ENCODE measurements at places on chromosomes 1 and 21.

GRCh38 chr1:87785386-87785785 is 456.7 kb downstream of the LMO4 start:
- H3K27ac ChIP-seq: no peak overlapping the region
- H3K27me3 ChIP-seq: peaks cover 3% of the 10 kb centered on the region
- no peak for DNase-seq

- no peak overlapping the region for H3K4me3 ChIP-seq
- no peak overlapping the region for H3K27ac ChIP-seq
- no peak for DNase-seq
- H3K27me3 ChIP-seq: no peaks in the 10 kb centered on the region
- H3K36me3 ChIP-seq: no peaks in the 10 kb centered on the region
These were observed 116.4 kb downstream of the FGGY start for GRCh38 chr1:59413327-59413720.

DNA sequence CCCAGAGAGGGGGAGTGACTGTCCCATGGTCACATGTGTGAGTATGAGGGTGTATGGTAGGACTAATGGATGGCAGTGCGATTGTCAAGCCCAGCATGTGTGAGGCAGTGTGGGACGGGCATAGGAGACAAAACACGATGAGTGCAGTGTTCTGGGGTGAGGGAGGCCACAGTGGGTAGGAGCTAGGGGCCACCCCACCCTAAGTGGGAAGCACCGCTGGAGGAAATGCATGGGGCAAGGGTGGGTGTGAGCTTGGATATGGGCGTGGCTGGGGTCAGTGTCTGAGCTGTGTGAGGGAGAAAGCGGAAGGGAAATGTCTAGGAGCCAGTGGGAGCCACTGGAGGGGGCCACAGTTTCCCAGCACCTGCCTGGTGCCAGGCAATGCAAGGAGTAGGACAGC is 56.5 kb downstream of the FOXO6 start:
- no peak overlapping the region for H3K4me3 ChIP-seq
- no peaks in the 10 kb centered on the region for H3K4me1 ChIP-seq
- DNase-seq: no peak
- H3K27me3 ChIP-seq: peaks cover 9% of the 10 kb centered on the region
- H3K27ac ChIP-seq: no peak overlapping the region
- no peaks in the 10 kb centered on the region for H3K36me3 ChIP-seq

DNA sequence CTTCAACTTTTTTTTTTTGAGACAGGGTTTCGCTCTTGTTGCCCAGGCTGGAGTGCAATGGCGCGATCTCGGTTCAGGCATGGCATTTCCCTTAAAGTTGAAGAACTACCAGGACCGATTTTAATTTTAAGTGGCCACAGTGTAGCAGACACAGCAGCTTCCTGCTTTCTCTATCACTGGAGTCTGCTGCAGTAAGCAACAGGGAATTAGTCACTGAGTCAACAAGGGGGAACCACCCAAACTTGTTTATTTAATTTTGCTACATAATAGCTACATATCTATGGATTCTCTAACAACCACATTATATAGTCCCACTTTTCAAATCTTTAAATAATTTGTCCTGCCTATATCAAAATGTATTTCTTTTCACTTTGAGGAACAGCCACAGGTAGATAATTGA is 12.5 kb upstream of the TNNI3K start:
- no peaks in the 10 kb centered on the region for H3K4me1 ChIP-seq
- DNase-seq: no peak
- peaks cover 4% of the 10 kb centered on the region for H3K36me3 ChIP-seq

GRCh38 chr1:240280560-240281322 is 189.1 kb downstream of the FMN2 start:
- H3K36me3 ChIP-seq: no peaks in the 10 kb centered on the region
- H3K4me1 ChIP-seq: no peaks in the 10 kb centered on the region
- H3K27ac ChIP-seq: no peak overlapping the region
- H3K27me3 ChIP-seq: no peaks in the 10 kb centered on the region
- no peak overlapping the region for H3K4me3 ChIP-seq
- no peak for DNase-seq

DNA sequence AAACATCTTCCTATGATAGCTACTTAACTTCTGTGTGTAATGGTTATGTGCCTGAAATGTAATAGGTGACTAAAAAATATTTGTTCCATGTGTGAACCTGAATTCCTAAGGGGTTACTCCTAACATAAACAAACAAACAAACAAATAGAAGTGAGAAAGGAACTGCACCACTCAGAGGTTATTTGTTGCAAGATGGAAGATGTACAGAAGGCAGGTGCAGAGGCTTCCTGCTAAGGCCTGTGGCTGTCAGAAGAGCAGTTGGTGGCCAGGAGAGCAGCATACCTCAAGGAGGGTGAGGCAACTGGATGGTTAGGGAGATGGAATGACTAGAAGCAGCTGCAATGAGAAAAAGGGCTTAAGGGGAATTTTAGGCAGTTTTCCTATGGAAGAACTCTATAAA is 940.6 kb downstream of the TTLL7 start:
- H3K4me1 ChIP-seq: no peaks in the 10 kb centered on the region
- no peak overlapping the region for H3K27ac ChIP-seq
- no peaks in the 10 kb centered on the region for H3K36me3 ChIP-seq
- H3K27me3 ChIP-seq: no peaks in the 10 kb centered on the region
- no peak for DNase-seq

- H3K36me3 ChIP-seq: peaks cover 3% of the 10 kb centered on the region
- H3K4me3 ChIP-seq: no peak overlapping the region
- no peak overlapping the region for H3K27ac ChIP-seq
These were observed 92.9 kb downstream of the PIGK start for GRCh38 chr1:77126307-77126706.

All from activated CD8-positive, alpha-beta T cell treated with anti-CD3 and anti-CD28 coated beads for 36 hours (primary cell).